ENCODE measurements at places on chromosomes 2 and 18.

GRCh38 chr2:226308986-226309385 lies 490.6 kb downstream of the IRS1 start:
- no peak for DNase-seq

DNA sequence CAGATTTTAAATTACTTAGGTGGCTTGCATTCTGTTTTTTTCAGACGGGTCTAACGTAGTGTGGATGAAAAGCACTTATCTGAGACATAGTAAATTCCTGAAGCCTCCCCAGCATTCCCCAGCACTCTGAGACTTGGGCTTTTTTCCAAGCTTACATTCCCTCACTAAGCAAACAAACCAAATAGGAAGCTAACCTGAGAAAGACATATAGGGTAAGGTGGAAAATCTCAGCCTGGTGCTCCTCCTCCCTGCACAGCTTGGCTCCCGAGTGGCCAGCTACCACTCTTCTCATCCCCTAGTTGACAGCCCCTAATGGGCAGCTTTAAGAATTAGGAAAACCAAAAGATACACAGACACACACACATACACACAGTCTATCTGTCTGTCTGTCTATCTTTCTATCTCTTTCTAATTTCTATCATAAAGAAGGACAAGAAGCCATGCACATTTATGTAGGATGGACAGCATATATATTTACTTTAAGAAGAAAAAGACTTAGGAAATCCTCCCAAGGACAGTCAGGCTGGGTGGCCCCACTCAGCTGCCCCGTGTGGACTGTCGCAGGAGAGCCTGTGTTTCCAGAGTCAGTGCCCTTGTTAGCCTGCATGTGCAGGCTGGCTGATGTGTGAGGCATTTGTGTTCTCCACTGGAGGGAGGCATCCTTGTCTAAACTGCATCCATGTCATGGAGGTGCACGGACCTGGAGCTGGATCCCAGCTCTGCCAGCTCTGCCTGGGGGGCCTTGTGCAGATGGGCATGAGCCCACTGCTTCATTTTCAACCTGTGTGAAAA lies 8.2 kb downstream of the CNNM3 start:
- no peak for DNase-seq

DNA sequence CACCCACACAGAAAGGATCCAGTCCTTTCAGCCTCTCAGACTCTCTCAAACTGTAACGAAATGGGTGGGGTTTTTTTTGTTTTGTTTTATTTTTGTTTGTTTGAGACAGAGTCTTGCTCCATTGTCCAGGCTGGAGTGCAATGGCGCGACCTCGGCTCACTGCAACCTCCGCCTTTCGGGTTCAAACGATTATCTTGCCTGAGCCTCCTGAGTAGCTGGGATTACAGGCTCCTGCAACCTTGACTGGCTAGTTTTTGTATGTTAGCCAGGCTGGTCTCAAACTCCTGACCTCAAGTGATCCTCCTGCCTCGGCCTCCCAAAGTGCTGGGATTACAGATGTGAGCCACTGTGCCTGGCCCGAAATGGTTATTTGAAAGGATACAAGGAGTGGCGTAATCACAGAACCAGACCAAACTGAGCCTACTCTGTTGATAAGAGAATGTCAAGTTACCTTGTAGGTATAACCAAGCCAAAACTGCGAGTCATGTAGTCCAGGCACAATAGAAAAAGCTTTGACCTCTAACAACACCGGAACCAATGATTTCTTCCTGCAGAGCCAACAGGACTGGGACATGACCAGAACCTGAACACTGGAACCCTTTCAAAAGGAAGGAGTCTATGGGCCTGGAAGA lies 72.5 kb downstream of the NCAPH start:
- DNase-seq: no peak

DNA sequence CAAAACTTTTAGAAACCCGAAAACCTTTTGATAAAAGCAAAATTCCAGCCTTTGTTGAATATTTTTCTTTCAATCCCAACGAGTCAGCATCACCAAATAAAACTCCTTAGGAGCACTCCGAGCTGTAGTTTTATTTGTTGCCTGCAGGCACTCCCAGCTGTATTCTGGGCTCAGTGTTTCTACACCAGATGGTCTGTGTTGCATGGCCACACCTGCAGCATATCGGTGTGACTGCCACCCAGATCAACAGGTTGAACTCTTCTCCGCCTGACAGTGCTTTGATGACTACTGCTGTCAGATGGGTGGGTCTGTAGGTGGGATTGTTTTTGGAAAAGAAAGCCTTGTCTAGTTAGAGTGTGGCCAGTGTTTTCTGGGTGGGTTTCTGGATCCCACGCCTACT lies 32.7 kb downstream of the APCDD1 start:
- no peak for DNase-seq

DNA sequence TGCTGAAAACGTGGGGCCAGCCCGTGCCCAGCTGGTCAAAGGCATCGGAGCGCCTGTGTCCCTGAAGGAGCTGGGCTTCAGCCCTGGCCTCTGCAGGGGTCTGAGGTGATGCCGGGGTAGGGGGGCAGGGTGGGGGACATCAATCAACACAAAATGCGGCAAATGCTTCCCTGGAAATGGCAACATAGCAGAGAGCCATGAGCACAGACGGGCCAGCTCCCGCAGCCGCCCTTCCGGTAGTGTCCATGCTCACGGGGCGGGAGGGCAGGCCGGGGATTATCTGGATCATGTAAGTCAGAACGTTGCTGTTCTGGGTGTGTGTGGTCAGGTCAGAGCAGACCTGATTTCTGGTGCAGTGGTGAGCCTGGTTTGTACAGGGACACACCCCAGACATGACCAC lies 56.5 kb upstream of the TWIST2 start:
- DNase-seq: no peak

GRCh38 chr2:26605195-26605998 lies 35.8 kb downstream of the CIB4 start:
- DNase-seq: no peak

DNA sequence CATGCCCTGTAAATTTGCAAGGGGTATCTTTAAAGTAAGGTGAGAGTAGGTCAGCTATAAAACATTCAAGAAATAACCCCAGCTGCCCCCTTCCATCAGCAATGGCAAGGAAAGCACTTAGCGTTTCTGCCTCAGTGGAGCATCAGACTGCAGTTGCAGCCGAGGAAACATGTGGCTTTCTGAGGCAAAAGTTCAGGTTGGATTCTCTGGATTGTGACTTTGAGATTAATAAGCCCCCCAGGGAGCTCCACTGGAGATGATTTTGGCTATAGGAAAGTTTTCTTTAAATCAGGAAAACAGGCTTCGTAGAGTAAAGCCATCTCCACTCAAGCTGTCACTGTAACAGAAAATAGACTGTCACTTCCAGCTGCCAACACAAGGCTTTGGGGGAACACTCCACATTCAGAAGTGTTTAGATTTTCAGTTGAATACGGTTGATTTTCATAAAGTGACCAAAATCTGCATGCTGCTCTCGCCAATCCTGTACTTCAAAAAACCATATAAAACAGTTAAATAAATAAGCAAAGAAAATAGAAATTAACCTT lies 15.3 kb upstream of the RIT2 start:
- no peak for DNase-seq

- DNase-seq: no peak
These were observed 6.8 kb upstream of the DNAJB2 start for GRCh38 chr2:219272356-219272755.

DNA sequence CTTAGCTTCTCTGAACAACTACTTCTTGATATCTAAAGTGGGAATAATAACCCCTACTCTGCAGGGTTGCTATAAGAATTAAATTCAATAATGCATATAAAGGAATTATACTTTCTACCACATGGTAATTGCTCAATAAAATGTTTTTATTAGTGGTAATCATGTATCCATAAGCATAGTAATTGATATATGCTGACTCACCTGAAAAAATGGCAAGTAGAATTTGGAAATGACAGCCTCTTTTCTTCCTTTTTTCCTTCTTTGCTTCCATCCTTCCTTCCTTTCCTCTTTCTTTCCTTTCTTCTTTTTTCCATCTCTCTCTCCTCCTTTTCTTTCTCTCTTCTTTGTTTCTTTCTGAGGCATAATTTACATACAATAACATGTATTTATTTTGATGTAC lies 65.3 kb downstream of the DPP10 start:
- DNase-seq: no peak

DNA sequence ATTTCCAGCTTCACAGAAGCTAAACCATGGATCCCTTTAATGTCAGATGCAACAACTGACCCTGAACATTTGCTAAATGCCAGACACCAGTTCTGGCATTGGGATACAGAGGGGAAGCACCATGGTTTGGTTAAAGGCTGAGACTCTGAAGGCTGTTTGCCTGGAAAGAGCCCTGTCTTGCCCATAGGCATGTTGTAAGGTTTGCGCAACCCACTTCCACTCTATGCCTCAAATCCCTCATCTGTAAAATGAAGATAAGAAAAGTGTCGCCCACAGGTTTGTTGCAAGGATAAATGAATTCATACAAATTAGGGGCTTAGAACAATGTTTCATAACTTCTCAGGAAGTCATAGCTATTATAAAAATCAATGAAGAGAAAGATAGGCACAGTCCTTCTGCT lies 380.9 kb upstream of the GYPC start:
- DNase-seq: no peak

GRCh38 chr18:54357082-54357659 lies 487 bp downstream of the STARD6 start:
- no peak for DNase-seq

GRCh38 chr2:85720533-85720932 lies 26.4 kb downstream of the GNLY start:
- DNase-seq: no peak

DNA sequence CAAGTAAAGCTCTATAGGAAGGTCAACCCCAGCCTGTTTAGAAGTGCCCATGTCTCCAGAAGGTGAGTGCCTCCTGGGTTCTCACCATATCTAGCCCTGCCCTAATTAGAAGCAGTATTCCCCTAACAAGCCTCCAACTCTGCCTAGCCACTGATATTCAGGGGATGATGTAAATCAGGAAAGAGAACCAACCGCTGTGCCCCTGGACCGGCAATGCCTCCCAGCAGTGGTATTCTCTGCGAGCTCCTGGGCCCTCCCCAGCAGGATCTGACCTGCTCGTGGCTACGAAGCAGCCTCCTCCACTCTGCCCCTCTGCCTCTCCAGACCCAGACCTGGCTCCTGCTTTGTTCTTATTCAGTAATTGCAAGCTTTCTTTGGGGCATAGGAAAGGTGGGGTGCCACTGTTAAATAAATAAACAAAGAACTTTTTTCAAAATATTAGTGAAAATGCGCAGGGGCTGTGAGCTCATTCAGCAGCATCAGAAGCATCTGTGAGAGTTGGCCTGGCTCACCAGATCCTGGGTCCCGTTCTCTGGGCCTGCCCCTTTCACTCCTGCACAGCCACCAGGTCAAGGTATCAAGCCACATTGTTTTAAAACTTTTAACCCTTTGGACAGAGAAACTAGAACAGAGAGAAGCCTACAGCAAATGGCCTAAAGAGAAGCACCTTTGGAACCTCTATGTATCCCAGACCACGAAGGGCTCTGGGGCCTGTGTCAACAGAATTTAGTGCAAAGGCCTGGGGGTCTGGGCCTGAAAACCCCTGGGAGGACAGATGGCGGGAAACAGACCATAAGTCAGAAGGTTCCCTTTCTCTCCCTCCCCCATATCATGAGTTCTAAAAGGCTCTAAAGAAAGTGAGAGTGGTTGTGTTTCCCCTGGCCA lies 11.9 kb downstream of the MREG start:
- DNase-seq: no peak

DNA sequence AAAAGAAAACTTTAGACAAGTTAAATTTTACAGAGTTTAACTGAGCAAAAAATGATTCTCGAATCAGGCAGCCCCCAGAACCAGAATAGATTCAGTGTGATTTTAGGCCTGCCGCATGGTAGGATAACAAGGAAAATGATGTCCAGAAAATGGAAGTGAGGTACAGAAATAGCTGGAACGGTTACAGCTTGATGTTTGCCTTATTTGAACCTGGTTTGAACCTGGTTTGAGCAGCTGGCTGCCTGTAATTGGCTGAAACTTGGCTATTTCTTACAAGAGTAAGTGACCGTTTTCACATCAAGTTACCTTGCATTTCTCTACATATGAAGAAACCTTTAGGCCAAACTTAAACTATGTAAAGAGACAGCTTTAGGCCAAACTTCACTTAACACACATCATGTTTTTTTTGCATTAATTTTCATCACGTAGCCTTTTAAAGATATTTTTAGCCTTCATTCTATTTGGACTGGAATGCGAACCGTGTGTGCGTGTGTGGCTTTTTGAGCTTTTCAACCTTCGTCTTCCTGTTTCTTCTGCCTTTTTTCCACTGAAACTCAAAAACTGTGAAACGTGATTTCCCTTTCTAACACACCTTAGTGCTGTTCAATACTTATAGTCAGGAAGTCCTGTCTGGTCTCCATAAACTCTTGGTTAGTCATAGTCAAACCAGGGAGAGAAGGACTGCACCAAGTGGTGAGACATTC lies 4.5 kb upstream of the POLE4 start:
- DNase-seq: no peak

- no peak for DNase-seq
These were observed 252.4 kb downstream of the EIPR1 start for GRCh38 chr2:3125001-3125760.

- DNase-seq: no peak
These were observed 894 bp downstream of the SMAD7 start for GRCh38 chr18:48949606-48950535.

DNA sequence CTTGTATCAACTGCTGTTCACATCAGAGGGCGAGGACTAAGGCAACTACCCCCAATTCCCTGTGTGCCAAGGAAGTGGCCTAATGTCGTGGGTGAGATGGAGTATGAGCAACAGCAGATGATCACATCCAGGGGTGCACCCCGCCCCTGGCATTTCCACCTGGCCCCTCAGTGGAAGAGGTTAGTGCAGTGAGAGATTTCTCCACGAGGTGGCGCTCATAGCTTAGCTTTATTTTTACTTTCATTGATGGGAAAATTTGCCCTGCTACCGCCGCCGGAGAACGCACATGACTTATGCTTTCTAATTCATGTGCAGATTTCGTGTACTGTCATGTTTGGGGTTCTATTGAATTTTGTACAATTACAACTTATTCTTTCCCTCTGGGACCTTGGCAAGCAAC lies 470.6 kb upstream of the MEX3C start:
- DNase-seq: no peak

- no peak for DNase-seq
These were observed 76.9 kb downstream of the KIAA2012 start for GRCh38 chr2:202149936-202150335.

- no peak for DNase-seq
These were observed 7.4 kb downstream of the UGT1A6 start for GRCh38 chr2:233700028-233700635.

GRCh38 chr2:168654705-168655104 lies 147.7 kb upstream of the NOSTRIN start:
- no peak for DNase-seq

Measured in activated T-helper 1 cell treated with anti-CD3 and anti-CD28 coated beads, Interleukin-2, amount 50 U/mL, for 16 hours (primary cell).